ENCODE measurements at places on chromosomes 7 and 10. TPM values are rescaled to one million over a fixed set of nuclear protein-coding genes. Genes with fewer than 3 reads are reported as not detected.

The ZNF853 gene
- total RNA-seq: 21.6 TPM

The PNLIP gene
- total RNA-seq: not detected

The CRYGN gene
- 1.4 TPM for total RNA-seq

The FAM24B gene
- total RNA-seq: 0.99 TPM

The CTAGE4 gene
- total RNA-seq: 1.8 TPM

The MUC3A gene
- total RNA-seq: not detected

The TMEM106B gene
- 86.9 TPM for total RNA-seq

The WDFY4 gene
- total RNA-seq: 4.2 TPM

The ASL gene
- total RNA-seq: 21.3 TPM

The NKX1-2 gene
- total RNA-seq: not detected

The CLRN3 gene
- not detected for total RNA-seq

The OR9A2 gene
- not detected for total RNA-seq

DNA sequence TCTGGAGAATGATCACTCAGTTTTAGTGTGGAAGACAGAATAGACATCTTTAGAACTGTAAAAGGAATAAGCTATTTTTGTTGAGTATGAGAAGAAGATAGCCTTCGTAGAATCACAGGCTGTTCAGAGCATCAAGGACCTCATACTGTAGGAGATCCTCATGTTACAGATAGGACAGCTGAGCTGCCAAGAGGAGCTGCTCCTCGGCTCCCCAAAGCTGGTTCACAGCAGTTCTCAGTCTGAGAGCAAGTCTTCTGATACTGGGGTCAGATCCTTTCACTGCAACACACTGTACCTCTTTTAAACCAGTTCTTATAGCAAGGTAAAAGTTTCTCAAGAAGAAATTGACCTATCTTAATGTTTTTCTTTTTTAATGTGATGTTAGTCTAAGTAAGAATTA lies 17.1 kb downstream of the CCNY start:
- H3K4me1 ChIP-seq: peaks cover 79% of the 10 kb centered on the region
- H3K36me3 ChIP-seq: no peaks in the 10 kb centered on the region

DNA sequence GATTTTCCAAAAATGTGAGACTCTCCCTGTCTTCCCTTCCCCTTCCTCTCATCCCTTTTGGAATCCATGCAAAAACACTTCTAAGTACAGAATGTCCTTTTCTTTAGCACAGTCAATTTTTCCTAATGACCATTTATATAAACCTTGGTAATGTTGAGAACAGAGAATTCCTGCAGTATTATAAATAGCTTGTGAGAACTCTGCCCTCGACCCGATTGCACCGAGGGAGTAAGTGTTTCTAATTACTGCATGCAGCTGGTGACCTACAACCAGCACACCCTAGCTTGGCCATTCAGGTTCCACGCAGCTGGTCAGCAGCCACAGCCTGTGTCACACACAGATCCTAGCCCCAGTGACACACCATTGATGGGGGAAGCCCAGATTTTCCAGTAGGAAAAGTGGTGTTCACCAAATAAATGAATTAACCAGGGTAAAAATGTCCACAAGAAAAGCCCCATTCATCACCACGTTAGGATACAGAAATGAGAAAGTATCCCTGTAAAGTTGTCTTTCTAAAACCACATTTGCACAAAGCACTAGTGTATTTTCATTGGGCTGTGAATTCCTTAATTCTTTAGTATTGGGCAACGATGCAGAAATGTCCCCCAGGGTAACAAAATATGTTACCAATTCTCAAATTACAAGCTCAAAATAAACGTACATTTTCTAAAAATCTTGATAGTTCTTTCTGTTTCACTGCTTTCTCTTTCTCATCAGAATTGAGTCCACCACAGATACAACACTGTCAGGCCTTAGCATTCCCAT lies 499.0 kb upstream of the KLF6 start:
- no peak overlapping the region for H3K4me3 ChIP-seq
- peak overlapping the region; percentile 71 for H3K27ac ChIP-seq
- peaks cover 55% of the 10 kb centered on the region for H3K4me1 ChIP-seq
- no peaks in the 10 kb centered on the region for H3K27me3 ChIP-seq
- H3K36me3 ChIP-seq: no peaks in the 10 kb centered on the region

- no peaks in the 10 kb centered on the region for H3K27me3 ChIP-seq
- H3K4me3 ChIP-seq: no peak overlapping the region
- DNase-seq: no peak
- no peak overlapping the region for H3K27ac ChIP-seq
- H3K4me1 ChIP-seq: peaks cover 8% of the 10 kb centered on the region
Observed at GRCh38 chr7:111086532-111086931, 4.4 kb upstream of the LRRN3 start.

- no peak for DNase-seq
- H3K4me3 ChIP-seq: no peak overlapping the region
- H3K36me3 ChIP-seq: no peaks in the 10 kb centered on the region
- H3K4me1 ChIP-seq: no peaks in the 10 kb centered on the region
- peak overlapping the region; percentile 21 for H3K27ac ChIP-seq
Observed at GRCh38 chr7:128935342-128935730, 2.4 kb upstream of the IRF5 start.

DNA sequence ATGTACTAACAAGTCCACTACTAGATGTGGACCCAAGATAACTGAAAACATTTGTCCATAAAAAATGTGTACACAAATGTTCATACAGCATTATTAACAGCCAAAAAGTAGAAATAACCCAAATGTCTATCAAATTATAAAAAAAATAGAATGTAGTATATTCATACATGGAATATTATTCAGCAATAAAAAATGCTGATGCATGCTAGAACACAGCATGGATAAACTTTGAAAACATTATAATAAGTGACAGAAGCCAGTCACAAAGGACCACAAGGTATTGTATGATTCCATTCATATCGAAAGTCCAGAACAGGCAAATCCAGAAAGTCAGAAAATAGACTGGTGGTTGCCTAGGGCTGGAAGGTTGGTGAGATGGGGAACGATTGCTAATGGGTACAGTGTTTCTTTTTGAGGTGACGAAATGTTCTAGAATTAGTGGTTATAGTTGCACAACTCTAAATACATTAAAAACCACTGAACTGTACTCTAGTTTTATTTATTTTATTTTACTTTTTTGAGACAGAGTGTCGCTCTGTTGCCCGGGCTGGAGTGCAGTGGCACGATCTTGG lies 43.3 kb upstream of the ANLN start:
- H3K36me3 ChIP-seq: no peaks in the 10 kb centered on the region
- no peaks in the 10 kb centered on the region for H3K4me1 ChIP-seq
- H3K27me3 ChIP-seq: no peaks in the 10 kb centered on the region
- no peak overlapping the region for H3K27ac ChIP-seq

DNA sequence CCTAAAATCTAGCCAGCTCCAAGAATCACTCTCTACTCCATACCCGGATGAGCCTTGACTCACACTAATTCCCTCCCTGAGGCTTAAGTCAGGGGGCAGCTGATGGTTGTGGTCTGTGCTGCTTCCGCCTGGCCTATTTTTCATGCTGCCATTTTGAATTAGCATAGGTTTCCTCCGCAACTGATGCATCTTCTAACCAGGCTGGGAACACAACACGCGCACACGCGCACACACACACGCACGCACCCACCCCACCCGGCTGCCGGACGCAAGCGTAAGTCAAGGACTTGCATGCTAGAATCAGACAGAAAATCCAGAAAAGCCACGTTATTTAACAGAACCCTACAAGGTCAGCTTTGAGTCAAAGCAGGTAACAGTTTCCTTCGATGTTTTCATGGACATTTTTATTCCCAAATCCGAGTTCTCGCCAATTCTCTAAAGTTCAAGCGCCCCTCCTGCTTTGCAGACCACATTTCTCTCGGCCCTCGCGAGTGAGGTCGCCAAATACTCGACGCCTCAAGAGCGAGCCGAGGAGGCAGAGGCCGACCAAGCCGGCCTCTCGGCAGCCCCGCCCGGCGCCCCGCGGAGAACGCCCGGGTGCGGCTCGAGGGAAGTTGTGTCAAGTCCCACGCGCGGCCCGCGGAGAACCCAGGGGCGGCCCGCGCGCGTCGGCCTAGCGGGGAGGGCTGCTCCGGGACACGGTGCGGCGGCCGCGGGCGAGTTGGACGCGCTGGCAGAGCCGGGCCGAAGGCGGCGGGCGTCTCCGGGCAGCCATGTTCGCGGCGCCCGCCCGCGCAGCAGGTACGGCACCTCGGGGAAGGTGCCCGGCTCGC lies 961 bp downstream of the SCRN1 start:
- no peaks in the 10 kb centered on the region for H3K27me3 ChIP-seq
- DNase-seq: peak; percentile 78
- no peaks in the 10 kb centered on the region for H3K36me3 ChIP-seq
- no peaks in the 10 kb centered on the region for H3K4me1 ChIP-seq

GRCh38 chr7:107932805-107933204 lies 41.8 kb downstream of the DLD start:
- H3K27ac ChIP-seq: peak overlapping the region; percentile 86
- no peak for DNase-seq
- peaks cover 26% of the 10 kb centered on the region for H3K36me3 ChIP-seq
- H3K27me3 ChIP-seq: no peaks in the 10 kb centered on the region
- no peak overlapping the region for H3K4me3 ChIP-seq
- peaks cover 66% of the 10 kb centered on the region for H3K4me1 ChIP-seq

DNA sequence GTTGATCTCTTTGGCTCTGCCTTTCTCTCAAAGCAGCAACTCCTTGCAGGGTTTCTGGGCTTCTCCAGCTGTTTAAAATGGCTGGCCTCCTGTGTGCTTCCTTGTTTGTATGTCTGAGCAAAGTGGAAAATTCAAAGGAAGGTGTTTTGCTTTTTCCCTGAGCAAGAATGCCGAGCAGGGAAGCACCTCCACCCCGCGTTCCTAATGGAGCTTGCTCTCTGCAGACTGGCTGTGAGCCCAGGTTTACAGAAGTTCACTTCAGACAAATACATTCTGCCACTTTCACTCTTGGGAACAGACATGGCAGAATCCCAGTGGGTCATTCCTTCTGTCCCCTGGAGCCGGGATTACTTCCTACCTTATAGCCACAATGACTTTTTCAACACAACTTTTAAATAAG lies 181.8 kb upstream of the AGK start:
- H3K27me3 ChIP-seq: no peaks in the 10 kb centered on the region
- H3K27ac ChIP-seq: no peak overlapping the region
- no peak for DNase-seq
- no peaks in the 10 kb centered on the region for H3K4me1 ChIP-seq
- H3K36me3 ChIP-seq: no peaks in the 10 kb centered on the region

GRCh38 chr10:132516771-132517725 lies 20.5 kb upstream of the INPP5A start:
- peak overlapping the region; percentile 94 for H3K27ac ChIP-seq
- H3K36me3 ChIP-seq: no peaks in the 10 kb centered on the region
- peak; percentile 99 for DNase-seq
- no peaks in the 10 kb centered on the region for H3K27me3 ChIP-seq
- H3K4me1 ChIP-seq: peaks cover 61% of the 10 kb centered on the region
- no peak overlapping the region for H3K4me3 ChIP-seq

- H3K27me3 ChIP-seq: no peaks in the 10 kb centered on the region
- peak; percentile 70 for DNase-seq
- peak overlapping the region; percentile 82 for H3K27ac ChIP-seq
- H3K4me1 ChIP-seq: no peaks in the 10 kb centered on the region
Observed at GRCh38 chr7:141701489-141702046, 398 bp downstream of the DENND11 start.

- no peaks in the 10 kb centered on the region for H3K4me1 ChIP-seq
- H3K36me3 ChIP-seq: no peaks in the 10 kb centered on the region
- no peak for DNase-seq
- H3K27me3 ChIP-seq: no peaks in the 10 kb centered on the region
Observed at GRCh38 chr10:34866848-34867247, 51.8 kb upstream of the PARD3 start.

- H3K4me1 ChIP-seq: peaks cover 29% of the 10 kb centered on the region
- H3K36me3 ChIP-seq: no peaks in the 10 kb centered on the region
- H3K27ac ChIP-seq: peak overlapping the region; percentile 37
- DNase-seq: no peak
- H3K4me3 ChIP-seq: no peak overlapping the region
Observed at GRCh38 chr10:102743078-102743587, 615 bp upstream of the WBP1L start.

DNA sequence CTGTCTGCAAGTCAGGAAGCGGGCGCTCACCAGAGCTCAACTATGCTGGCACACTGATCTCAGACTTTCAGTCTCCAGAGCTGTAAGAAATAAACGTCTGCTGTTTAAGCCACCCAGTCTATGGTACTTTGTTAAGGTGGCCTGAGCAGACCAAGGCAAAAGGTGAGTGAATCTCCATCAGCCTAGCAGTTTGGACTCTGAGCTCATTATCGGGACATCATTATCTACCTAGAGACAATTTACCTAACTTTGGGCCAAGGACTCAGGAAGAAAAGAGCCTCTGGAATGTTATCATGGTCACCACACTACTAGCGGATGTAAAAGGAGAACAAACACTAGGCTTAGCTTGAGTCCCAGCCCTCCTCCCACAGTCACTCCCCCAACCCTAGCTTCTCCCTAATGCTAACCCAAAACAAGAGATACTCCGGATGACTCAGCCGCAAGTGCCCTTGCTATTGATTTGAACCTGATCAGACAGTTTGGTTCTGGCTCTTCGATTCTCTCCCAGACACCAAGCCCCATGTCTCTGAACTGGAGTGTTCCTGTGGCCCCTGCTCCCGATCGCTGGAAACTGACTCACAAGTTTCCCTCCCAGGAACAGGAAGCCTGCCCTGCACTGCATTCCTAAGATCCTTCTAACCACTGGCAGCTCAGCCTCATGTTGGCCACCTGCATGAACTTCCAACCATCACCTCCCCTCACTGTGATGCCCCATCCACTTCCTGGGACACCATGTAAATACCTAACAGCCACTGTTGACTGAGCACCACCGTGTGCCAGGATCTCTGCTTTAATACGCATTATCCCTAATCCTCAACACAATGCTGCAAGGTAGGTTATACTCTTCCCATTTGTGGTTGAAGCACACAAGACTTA lies 34.5 kb downstream of the CREB3L2 start:
- peaks cover 68% of the 10 kb centered on the region for H3K4me1 ChIP-seq
- H3K4me3 ChIP-seq: no peak overlapping the region
- H3K36me3 ChIP-seq: no peaks in the 10 kb centered on the region

GRCh38 chr7:2248984-2249694 lies 7.1 kb downstream of the NUDT1 start:
- no peak for DNase-seq
- no peak overlapping the region for H3K27ac ChIP-seq
- no peaks in the 10 kb centered on the region for H3K4me1 ChIP-seq
- no peak overlapping the region for H3K4me3 ChIP-seq
- peaks cover 7% of the 10 kb centered on the region for H3K36me3 ChIP-seq
- no peaks in the 10 kb centered on the region for H3K27me3 ChIP-seq

- no peaks in the 10 kb centered on the region for H3K36me3 ChIP-seq
- H3K27ac ChIP-seq: no peak overlapping the region
- no peaks in the 10 kb centered on the region for H3K27me3 ChIP-seq
- no peaks in the 10 kb centered on the region for H3K4me1 ChIP-seq
Observed at GRCh38 chr7:66279912-66280311, 74.8 kb downstream of the TPST1 start.

DNA sequence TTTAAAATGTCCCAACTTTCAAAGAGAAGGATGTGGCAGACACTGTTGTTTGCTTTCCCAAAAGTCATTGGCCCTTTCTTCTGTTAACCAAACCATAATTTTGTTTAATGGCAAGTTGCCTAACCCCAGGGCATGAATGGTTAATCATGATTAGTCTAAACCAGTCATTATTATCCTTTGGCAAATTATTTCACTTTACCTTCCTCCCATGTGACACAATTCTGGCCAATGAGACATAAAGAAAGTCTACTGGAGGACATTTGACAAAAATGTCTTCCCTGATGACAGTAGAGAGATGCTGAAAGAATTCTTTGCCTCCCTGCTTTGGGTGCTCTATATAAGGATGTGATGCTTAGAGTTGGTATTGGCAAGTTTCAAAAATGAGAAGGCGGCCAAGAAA lies 101.9 kb downstream of the PODXL start:
- DNase-seq: no peak

- no peaks in the 10 kb centered on the region for H3K4me1 ChIP-seq
- no peak overlapping the region for H3K4me3 ChIP-seq
- H3K27ac ChIP-seq: no peak overlapping the region
- no peaks in the 10 kb centered on the region for H3K36me3 ChIP-seq
Observed at GRCh38 chr10:122541541-122542002, 19.0 kb upstream of the DMBT1 start.
